ENCODE measurements at places on chromosomes 4 and X.

GRCh38 chrX:53094582-53094905, 602 bp downstream of the KANTR start:
- DNase-seq: no peak

GRCh38 chr4:158845311-158846041, 76.7 kb downstream of the FNIP2 start:
- no peak for DNase-seq

DNA sequence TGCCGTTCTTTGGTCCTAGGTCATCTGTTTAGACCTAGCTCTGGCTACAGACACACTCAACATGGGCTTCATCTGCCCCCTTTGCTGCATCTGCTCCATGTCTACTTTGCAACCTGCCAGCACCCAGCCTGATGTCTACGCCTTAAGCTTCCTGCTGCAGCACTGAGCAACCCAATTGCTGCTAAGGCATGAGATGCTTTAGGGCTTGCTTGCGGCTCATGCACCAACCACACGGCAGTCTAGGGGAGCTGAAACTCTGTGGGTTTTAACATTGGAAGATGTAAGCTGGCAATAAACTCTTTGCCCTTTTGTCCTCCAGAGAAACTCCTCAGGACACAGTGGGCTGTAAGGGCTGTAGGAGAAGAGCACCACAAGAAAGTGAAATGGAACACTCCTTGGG, 11.7 kb upstream of the CLNK start:
- no peak for DNase-seq

DNA sequence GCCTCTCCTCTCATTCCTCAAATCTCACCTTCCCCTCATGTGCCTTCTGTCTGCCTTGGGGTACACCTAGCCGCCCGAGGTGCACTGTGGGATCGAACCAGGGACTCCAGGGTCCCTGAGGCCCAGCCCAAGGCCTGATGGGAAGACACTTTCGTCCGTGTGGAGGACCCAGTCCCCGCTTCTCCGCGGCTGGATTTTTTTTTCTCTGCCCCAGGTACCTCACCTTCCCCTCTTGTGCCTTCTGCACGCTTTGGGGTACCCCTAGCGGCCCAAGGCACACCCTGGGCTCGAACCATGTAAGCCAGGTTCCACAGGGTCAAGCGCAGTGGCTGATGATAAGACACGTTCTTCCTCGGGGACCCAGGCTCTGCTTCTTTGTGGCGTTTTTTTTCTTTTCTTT, 530.7 kb downstream of the CWH43 start:
- no peak for DNase-seq

GRCh38 chr4:40327340-40327739, 7.8 kb upstream of the CHRNA9 start:
- DNase-seq: no peak

GRCh38 chr4:124278477-124278876, 434.1 kb downstream of the ANKRD50 start:
- no peak for DNase-seq
